GM23338 (cell line): ENCODE measurements at places on chromosomes 12 and 14. TPM values are rescaled to one million over a fixed set of nuclear protein-coding genes. Genes with fewer than 3 reads are reported as not detected.

Gene PZP
- 0.33 and 0.92 TPM in 2 replicates for polyA plus RNA-seq

Gene RNASE1
- 1.7 and 2.0 TPM in 2 replicates for polyA plus RNA-seq

Gene ABHD12B
- polyA plus RNA-seq = 52.8 and 56.9 TPM in 2 replicates

Gene CLMN
- 2.8 and 3.2 TPM in 2 replicates for polyA plus RNA-seq

Gene LRRC10
- polyA plus RNA-seq = not detected in 2 replicates

Gene SLC7A8
- polyA plus RNA-seq = 122 and 124 TPM in 2 replicates

Gene C12orf75
- polyA plus RNA-seq = 69.8 and 73.5 TPM in 2 replicates
